ENCODE measurements at places on chromosomes 13 and 19. TPM values are rescaled to one million over a fixed set of nuclear protein-coding genes. Genes with fewer than 3 reads are reported as not detected.

DNA sequence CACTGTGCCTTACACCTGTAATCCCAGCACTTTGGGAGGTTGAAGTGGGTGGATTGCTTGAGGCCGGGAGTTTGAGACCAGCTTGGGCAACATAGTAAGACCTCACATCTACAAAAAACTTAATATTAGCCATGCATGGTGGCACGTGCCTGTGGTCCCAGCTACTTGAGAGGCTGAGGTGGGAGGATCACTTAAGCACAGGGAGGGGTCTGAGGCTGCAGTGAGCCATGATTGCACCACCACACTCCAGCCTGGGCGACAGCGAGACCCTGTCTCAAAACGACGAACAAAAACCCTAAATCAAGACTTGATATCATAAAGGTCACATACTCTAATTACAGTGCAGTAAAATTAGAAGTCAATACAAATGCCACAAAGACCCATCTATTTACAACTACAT is 17.4 kb downstream of the SLC7A9 start:
- no peak for DNase-seq

- no peak for DNase-seq
Measured at GRCh38 chr13:95676105-95676761, 706 bp upstream of the DNAJC3 start.

GRCh38 chr19:18481505-18482222 is 40.2 kb downstream of the ELL start:
- DNase-seq = no peak

The ASF1B gene
- 3.6 TPM for total RNA-seq

The LGALS4 gene
- 0.47 TPM for total RNA-seq

GRCh38 chr13:50387051-50387581 is 371.9 kb downstream of the KCNRG start:
- DNase-seq = no peak

- DNase-seq = no peak
Measured at GRCh38 chr13:59094181-59094580, 1069.5 kb downstream of the DIAPH3 start.

The GNA15 gene
- total RNA-seq = 0.53 TPM

DNA sequence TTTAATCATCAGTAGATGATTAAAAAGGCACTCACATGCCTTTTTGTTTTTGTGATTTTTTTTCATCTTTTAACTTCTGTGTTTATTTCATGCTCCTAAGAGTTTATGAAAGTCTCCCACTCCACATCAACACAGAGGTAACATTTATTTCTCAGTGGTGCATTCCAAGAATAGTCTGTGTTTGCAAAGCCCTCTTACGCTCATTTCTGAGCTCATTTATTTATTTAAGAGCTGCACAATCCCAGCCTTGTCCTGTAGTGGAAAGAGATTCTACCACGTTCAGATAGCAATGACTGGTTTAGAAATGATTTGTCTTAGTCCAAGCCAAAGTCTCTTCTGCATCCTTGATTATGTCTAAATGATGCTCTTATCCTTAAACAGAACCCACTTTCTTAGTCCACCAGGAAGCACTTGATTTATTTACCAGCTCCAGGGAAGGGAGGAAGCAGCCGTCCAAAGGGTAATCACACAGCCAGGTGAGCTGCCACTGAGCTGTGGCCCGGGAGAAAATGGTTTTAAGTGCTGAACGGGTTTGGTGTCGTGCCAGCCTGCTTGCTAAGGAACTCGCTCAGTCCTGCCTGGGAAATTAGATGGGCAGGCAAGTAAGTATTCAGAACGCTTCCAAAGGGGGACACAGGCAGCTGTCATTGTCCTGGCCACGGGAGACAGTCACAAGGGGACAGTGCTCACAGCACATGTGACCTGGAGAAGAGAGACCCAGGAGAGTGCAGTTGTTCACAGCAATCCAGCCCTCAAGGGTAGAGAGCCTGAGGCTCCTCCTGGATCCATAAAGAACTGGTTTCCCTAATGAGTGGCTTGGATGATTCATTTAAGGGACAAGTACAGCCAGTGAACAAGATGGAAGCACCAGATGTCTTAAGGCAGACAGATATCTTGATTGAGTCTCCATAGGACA is 131.8 kb upstream of the WASF3 start:
- DNase-seq = no peak
